ENCODE measurements at places on chromosomes 3 and 15.

DNA sequence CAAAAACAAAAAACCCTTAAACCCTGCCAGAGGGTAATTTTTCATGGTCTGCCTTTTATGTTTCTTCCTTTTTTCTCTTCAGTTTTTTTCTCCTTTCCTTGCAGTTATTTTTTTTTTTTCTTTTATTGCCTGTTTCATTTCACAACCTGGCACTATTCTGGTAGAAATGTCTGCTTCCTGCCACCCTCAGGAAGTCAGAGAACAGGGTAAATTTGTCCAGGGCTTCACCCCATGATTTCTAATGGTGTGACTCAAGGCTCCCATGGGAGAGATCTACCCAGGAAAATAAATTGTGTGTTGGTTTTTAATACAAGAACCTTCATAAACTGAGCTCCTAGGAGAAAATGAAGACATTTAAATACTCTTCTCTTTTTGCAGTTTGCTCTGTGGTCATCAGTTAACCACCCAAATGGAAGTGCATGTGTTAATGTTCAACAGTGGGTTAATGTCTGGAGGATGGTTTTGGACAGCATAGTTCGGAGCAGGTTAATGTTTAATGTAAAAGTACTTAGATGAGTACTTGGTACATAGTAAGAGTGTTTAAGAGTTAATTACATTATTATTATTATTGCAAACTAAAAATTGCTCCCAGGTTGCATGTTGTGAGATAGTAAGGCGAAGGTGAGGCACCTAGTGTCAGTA is 45.9 kb downstream of the CGNL1 start:
- DNase-seq, result no peak

DNA sequence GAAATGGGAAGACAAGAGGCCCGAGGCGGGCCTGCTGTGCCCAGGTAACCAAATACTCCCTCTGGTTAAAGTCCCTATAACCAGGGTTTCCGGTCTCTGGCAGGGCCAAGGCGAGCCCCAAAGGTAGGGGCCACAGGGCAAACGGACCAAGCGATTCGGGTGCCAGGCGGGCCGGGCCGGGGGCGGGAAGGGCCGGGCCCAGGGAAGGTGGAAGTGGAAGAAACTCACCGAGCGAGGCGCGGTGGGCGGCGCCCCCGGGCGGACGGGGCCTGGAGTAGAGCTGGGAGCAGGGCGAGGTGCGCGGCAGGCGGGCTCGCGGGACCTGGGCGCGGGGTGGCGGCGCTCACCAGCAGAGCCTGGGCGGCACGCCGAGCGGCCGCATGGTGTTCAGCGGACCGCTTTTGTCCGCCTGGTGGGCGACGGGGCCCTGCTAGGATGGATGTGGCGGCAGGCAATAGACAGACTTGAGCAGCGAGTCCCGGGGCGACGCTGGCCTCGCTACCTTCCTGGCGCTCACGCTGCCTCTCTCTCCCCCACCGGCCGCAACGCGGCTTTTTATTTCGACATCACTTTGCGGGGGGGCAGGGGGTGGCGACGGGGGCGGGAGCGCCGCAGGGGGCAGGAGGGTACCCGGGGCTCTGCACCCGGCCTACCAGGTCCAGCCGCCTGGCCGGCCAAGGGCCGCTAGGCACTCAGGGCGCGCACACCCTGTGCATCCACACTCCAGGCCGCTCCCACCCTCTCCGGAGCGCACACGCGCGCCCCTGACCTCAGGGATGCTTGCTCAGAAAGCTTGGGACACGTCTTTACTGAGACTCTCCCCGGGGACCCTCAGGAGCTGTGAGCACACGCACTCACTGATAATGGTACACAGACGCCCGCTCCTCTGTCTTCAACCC is at the start of gene GATA2:
GATA2 (minus strand) TSS at position 531 of the 899 bp plus-strand sequence. CDS start 6,170 bp downstream, outside the sequence.
- DNase-seq, result no peak

DNA sequence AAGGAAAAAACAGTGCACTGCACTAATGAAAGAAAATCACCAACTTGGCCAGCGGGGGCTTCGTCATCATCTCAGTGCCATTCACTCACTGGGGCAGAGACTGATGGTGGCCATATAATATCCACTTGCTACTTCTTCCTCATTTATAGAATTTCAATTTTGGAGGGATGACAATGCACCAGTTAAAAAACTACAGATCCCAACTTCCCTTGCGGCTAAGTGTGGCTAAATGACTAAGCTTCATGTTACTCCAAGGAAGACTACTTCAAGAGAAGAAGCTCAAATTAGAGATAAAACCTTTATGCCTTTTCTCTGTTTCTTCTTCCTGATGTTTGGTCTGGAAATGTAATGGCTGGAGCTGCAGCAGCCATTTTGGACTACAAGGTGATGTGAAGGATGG is 38.8 kb downstream of the NGLY1 start:
- DNase-seq, result no peak

DNA sequence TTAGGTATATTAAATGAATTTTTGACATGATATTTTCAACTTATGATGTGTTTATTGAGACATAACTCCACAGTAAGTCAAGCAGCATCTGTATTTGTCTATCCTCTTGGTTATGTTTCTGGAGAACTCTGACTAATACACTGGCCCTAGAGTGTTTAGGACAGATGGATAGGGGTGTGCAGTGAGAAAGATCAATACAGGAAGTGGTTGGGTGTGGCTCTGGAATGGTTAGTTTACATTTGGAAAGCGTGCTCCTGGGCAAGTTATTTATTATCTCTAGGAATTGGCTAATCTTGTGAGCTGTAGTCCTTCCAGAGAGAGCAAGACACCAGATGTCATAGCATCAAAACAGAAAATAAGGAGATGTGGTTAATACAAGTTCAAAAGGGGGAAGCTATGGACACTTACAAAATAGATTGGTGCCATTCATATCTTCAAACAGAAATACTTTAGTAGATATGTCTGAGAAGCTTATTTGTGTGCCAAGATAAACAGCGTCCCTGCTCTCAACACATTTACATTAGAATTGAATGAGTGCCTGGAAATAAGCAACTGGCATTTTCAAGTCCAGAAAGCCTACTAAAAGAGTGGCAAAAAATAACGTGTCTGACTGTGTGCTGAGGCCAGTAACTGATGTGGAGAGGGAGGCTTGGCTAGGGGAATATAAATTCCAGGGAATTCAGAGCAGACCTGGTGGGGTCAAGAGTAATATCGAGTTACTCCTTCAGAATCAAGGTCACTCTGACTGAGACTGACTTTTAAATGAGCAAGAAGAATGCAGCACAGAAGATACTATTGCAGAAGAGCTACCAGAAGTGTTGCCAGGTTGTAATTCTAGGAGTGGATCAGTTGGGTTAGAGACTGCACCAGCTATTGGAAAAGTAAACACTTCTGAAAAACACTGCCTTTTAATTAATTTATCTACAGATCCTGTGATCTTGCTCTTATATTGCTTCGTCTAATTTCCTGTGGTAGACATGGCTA is 33.4 kb upstream of the PLAAT1 start:
- no peak for DNase-seq

- DNase-seq, result no peak
Observed at GRCh38 chr3:129890125-129890524, 3.4 kb downstream of the TMCC1 start.

GRCh38 chr3:131081224-131081623 is 54.5 kb downstream of the NEK11 start:
- DNase-seq, result no peak

- DNase-seq, result no peak
Observed at GRCh38 chr3:160012108-160012507, 23.5 kb downstream of the IL12A start.

DNA sequence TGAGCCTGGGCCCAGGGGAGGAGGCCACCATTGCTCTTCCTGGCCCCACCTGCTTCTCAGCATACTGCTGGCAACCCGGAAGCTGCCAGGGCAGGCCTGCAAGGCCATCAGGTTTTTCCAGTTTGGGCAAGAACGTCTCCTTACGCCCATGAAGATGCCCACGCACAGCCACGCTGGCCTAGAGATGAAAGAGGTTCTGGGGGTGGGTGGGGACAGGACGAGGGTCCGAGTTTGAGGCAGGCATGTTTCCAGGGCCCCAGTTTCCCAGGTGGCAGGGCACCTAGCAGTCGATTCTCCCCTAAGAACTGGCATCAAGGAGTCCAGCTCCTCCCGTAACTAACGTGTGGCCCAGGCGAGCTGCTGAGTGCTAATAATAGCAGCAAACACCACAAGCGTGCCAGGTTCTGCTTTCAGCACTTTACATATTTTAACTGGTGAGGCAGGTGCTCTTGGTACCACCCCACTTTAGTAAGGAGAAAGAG is 45.8 kb downstream of the ZNF710 start:
- no peak for DNase-seq

GRCh38 chr15:50531766-50532165 is 14.7 kb downstream of the USP50 start:
- no peak for DNase-seq

- DNase-seq, result no peak
Observed at GRCh38 chr15:92034227-92034626, 180.7 kb downstream of the SLCO3A1 start.

GRCh38 chr3:16377196-16377595 is 112.2 kb downstream of the OXNAD1 start:
- no peak for DNase-seq

GRCh38 chr15:65032801-65033537 is 3.5 kb upstream of the MTFMT start:
- DNase-seq, result peak; percentile 57

DNA sequence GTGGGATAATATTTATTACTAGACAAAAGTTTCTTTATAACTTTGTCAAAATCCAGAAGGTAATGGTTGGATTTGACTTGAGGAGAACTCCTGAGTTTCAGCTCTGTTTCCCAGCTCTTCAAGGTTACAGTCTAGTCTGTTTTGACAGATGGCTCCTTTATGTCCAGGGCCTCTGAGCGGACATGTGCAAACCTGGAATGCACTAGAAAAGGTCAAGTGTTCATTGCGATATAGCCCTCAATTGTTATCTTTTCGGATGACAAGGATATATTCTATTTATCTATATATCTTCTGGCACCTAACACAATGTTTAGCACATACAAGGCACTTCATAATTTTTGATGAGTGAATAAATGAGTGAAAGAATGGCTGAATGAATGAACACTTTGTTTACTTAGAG is 513.2 kb upstream of the GOLIM4 start:
- DNase-seq, result no peak

- DNase-seq, result no peak
Observed at GRCh38 chr15:58465866-58466517, 34.2 kb downstream of the LIPC start.

- no peak for DNase-seq
Observed at GRCh38 chr3:165078293-165078692, at the start of gene SI. Gene SI, minus strand, starts transcription at chr3:165078496. Its CDS starts 2,484 bp downstream, at chr3:165076012.

DNA sequence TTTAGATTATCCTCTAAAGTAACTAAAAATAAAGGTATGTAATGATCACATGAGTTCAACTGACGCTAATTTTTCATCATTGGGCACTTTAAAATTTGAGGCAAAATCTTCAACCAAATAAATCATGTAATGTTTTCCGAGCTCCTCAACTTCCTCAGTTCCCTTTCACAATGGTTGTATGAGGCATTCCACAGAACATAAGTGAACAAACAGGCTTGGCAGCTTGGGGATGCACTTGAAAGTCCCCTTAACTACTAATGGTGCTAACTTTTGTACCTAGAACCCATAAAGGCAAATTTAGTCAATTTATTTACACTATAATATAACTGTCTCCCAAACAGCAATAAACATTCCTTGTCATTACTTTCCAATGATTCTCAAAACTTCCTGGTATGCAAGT is 1137.9 kb downstream of the ROBO2 start:
- DNase-seq, result no peak

GRCh38 chr3:159951540-159951939 is 37.1 kb upstream of the IL12A start:
- DNase-seq, result no peak

- DNase-seq, result no peak
Observed at GRCh38 chr3:142940000-142940399, 23.5 kb downstream of the PAQR9 start.

- DNase-seq, result no peak
Observed at GRCh38 chr3:60176614-60177013, 1074.6 kb downstream of the FHIT start.

GRCh38 chr3:63557912-63558311 is 94.6 kb upstream of the SNTN start:
- no peak for DNase-seq

- DNase-seq, result no peak
Observed at GRCh38 chr3:123481071-123481470, 32.2 kb upstream of the ADCY5 start.

DNA sequence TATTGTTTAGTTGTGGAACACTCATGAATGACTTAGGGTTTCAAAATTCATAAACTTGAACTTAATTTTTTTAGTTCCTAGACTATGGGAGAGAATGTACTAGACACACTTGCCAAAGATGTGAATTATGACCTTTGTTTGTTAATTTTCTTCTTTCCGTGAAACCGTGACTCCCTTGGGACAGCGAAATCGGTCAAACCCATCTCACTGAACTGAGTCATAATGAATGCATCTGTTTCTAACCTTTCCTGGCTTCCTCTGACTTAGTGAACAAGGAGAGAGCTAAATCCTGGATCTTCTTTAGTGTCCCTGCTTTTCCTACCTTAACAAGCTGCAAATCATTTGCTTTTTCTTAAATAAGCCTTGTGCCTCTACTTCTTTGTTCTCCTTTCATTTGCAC is 85.5 kb downstream of the LARS2 start:
- no peak for DNase-seq

DNA sequence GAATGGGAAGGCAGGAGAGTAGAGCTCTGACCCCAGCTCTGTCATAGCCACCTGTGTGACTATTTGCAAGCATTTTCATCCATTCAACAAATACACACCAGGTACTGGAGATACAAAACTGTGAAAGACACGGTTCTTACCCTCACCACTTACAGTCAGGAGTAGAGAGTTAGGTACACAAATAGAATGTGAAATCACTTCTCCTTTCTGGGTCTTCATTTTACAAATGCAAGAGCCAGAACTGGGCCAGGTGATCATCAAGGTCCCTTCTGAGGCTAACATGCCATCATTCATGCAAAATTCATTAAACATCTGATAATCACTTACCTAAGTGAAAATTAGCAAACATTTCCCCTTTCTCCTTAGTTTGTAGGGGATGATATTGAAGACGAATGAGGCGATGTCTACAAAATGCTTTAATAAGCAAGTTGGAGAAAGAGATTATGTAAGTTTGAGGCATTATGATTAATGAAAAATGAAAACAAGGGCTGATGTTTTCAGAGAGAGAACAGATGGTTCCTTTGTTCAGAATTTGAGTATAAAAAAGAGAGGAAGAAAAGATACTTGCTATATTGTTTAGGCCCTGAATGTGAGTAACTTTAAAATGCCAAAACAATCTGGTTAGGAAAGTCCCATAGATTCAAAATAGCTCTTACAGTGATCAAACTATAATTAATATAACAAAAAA is 88.6 kb downstream of the LPP start:
- DNase-seq, result peak; percentile 80

DNA sequence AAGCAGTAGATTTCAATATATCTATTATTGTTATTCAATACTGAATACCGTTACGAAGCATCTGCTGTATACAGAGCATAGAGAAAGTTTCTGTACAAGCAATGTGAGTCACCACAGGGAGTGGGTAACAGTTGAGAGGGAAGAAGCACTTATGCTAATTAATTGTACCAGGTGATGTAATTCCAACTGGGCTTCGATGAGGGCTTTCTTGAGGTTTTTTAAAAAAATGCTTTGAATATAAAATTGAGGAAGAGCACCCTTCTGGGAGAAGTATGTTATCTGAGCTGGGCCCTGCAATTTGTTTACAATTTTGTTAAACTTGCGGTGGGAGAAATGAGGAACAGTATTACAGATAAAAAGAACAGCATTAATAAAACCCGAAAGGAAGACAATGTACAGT is 197.9 kb downstream of the TPRG1 start:
- no peak for DNase-seq
